Thoracic aorta (tissue), 2 donors: ENCODE measurements at places on chromosomes 2 and 18.

GRCh38 chr2:1653956-1654695 lies 90.2 kb downstream of the PXDN start:
- DNase-seq = no peak

- DNase-seq = no peak
These were observed 24.0 kb downstream of the RAX start for GRCh38 chr18:59249199-59249774.

DNA sequence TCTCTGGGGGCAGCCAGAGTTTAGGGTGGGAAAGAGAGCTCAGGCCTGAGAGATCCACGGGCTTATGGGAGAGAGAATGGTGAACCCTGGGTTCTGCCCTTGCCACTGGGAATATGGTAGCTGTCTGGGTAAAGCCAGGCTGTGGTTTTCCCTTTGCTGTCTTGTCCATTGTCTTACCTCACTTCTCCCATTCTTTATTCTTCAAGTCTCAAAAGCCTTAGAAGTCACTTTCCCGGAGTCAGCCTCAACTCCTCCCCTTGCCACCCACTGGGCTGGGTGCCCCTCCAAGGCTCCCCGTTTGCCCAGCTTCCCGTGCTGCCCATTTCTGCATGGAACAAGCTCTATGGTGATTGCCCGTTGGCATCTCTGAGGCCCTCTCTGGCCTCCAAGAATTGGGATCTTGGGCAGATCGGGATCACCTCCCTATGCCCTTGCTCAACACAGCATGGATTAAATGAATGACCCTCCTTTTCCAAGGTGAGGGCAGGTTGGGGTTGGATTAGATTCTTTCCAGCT lies 228.2 kb downstream of the HAUS1 start:
- DNase-seq = no peak

- no peak for DNase-seq
These were observed 28.7 kb downstream of the CCDC141 start for GRCh38 chr2:179021258-179021657.

GRCh38 chr2:96556441-96557330 lies 20.1 kb downstream of the ARID5A start:
- DNase-seq = no peak

- no peak for DNase-seq
These were observed 13.6 kb upstream of the PELI1 start for GRCh38 chr2:64157792-64158191.

DNA sequence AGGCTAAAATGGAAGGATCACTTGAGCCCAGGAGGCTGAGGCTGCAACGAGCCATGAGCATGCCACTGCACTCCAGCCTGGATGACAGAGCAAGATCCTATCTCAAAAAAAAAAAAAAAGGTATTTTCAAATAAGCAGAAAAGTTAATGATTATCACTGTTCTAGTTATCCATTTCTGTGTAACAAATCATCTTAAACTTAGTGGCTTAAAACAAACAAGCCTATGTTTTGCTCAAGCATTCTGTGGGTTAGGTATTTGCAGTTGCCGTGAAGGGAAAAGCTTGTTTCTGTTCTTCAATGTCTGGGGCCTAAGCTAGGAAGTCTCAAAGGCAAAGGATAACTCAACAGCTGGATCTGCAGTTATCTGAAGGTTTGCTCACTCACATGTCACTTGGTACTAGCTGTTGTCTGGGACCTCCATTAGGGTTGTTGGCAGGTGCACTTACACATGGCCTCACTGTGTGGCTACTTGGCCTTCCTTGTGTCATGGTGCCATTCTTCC lies 14.1 kb downstream of the MFF start:
- DNase-seq = no peak

- DNase-seq = no peak
These were observed 88.8 kb upstream of the RPRM start for GRCh38 chr2:153567367-153567766.

- DNase-seq = no peak
These were observed 4.8 kb downstream of the DHRS9 start for GRCh38 chr2:169073963-169074751.

- DNase-seq = no peak
These were observed 35.3 kb downstream of the SPRED2 start for GRCh38 chr2:65397122-65397521.
